ENCODE measurements at places on chromosomes 3 and 15.

DNA sequence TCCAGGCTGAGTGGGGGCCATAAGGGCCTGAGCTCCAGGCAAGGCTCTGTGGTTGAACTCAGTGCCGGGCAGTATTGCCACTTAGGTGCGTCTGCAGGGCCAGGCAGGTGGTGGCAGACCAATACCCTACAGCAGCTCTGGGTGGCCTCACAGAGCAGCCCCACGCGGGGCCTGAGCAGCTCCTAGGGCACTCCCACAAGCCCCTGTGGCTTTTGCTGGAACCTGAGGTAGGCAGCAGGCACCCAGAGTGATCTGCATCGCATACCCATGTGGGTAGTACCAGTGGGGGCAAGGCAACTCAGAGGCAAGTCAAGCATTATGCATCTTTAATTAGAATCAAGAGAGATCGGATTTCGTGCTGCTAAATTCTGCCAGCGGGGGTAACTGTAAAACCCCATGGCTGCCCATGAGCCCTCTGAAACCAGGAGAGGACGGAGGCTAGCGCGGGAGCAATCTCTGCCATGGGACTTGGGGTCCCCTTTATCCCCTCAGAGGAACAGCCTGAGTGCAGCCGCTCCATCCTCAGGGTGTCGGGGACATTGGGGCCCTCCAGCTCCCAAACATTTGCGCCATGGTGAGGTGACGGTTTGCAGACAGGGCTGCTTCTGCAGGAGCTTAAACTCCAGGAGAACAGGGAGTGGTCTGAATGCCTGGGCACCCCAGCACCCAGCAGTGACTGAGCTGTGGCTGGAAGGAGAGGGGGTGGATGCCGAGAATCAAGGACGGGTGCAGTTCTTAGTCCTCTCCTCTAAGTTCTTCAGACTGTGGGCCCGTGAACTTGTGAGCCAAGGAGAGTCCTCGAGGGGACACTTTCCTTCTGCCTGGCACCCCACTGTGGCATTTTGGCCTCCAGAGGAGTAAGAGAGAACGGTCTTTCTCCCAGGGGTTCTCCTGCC is 62.4 kb upstream of the PCSK6 start:
- DNase-seq: no peak

DNA sequence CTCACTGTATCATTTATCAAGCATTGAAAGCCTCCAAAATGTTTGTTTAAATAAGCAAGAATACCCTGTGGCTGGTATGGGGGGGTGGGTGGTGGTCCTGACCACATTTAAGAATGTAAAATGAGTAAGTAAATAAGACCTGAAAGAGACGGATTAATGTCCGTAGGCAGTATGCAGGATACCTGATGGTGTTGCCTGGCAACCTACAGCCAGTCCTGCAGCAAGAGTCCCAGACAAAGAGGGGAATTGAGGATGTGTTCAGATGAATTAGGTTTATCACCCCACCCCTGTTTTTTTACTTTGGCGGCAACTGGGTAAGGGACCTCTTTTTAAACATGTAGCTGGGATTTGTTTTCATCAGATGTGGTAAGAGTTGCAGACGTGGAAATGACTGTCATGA is 99.8 kb upstream of the BFSP2 start:
- no peak for DNase-seq

GRCh38 chr15:98850961-98851572 is 156.5 kb downstream of the PGPEP1L start:
- DNase-seq: peak; percentile 33

GRCh38 chr3:45003859-45004258 is 22.2 kb upstream of the CLEC3B start:
- no peak for DNase-seq

DNA sequence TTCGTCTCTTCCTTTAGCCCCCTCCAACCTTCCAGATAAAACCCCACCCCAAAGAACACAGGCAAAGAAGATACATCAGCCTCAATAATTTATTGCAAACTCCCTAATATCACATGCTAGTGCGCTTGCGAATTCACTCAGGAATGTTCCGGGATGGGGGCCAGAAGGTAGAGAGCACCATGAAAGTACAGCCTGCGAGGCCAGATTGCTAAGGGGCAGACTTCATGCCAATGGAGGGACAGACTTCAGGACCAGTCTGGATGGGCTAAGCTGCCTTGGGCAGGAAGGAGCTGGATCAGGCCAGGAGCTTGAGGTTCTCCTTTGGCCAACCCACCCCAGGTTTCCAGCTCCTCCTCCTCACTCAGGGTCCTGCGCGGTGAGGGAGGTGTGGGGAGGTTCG is 13.4 kb downstream of the CIDEC start:
- DNase-seq: no peak

GRCh38 chr3:113223475-113224281 is 12.3 kb downstream of the BOC start:
- DNase-seq: no peak

Data from stimulated activated CD4-positive, alpha-beta T cell treated with anti-CD3 and anti-CD28 coated beads, TNF-alpha, amount 100 ng/mL, for 1 hour (primary cell).